ENCODE measurements at places on chromosomes 1 and 21. TPM values are rescaled to one million over a fixed set of nuclear protein-coding genes. Genes with fewer than 3 reads are reported as not detected.
A peak's percentile ranks its signal among the peaks of the same experiment; 100 is the strongest.

The FTCD gene
- total RNA-seq: 2.1 TPM

The PLPPR5 gene
- not detected for total RNA-seq

- DNase-seq: peak; percentile 23
Measured at GRCh38 chr1:23837908-23838307, 12.7 kb upstream of the HMGCL start.

GRCh38 chr1:185438936-185439335 lies 121.9 kb upstream of the IVNS1ABP start:
- DNase-seq: no peak

The MTARC2 gene
- total RNA-seq: 35.6 TPM
